ENCODE measurements at places on chromosomes 7 and 10. TPM values are rescaled to one million over a fixed set of nuclear protein-coding genes. Genes with fewer than 3 reads are reported as not detected.

DNA sequence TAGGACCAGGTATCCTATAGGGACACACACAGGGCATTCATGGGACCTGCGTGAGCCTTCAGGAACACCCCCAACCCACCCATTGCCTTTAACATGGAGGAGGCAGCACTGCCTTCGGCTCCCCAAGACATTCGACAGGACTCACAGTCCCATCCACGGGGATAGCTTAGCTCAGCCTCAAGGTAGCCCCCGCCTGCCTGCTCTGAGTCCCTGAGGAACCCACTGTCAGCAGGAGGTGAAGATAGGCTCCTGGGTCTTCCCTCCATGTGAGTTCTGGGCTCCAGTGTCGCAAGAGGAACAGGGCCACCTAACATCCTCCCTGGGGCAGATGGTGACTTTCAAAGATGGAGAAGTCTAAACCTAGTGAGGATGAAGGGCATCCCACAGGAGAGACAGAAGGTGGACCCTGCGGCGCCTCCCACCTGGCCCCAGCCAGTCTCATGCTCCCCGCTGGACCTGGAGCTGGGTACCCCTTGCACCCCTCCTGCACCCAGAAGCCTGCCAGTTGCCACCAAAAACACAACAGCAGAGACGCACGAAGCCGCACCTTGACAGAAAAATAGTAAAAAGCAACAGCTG, 4.9 kb upstream of the ADIRF start:
- no peak overlapping the region for H3K27ac ChIP-seq
- no peak overlapping the region for H3K4me3 ChIP-seq
- H3K27me3 ChIP-seq = no peaks in the 10 kb centered on the region
- no peaks in the 10 kb centered on the region for H3K36me3 ChIP-seq

- no peaks in the 10 kb centered on the region for H3K27me3 ChIP-seq
- H3K27ac ChIP-seq = no peak overlapping the region
- peaks cover 19% of the 10 kb centered on the region for H3K4me1 ChIP-seq
- no peak for DNase-seq
These were observed 190.0 kb downstream of the CFTR start for GRCh38 chr7:117669818-117670217.

- peaks cover 14% of the 10 kb centered on the region for H3K27me3 ChIP-seq
- H3K4me1 ChIP-seq = peaks cover 7% of the 10 kb centered on the region
- H3K27ac ChIP-seq = no peak overlapping the region
- no peak overlapping the region for H3K4me3 ChIP-seq
- DNase-seq = no peak
These were observed 7.1 kb downstream of the MMRN2 start for GRCh38 chr10:86950349-86950748.

DNA sequence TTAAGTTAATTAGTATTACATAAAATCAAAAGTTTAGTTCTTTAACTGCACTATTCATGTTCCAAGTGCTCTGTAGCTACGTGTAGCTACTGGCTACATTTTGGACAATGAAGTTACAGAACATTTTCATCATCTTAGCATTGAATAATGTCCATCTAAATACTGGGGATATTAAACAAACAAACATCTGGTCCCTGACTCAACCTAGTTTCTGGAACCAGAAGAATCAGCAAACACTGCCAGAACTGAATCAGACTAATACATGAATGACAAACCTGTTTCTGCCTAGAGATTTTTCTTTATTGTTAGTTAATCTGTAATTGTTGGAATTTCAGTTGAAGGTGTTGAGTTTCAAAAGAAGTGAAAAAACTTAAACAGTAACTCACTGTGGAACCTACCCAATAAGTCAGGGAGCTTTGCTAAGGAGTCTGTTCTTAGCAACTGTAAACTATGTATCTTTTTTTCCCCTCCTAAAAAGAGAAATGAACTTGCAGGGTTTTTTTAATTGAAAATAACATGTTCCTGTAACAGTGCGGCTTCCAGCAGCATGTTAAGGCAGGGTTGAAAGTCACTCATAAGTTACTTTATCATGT, 58.3 kb downstream of the CDK13 start:
- H3K4me1 ChIP-seq = peaks cover 2% of the 10 kb centered on the region
- DNase-seq = peak; percentile 89
- peaks cover 7% of the 10 kb centered on the region for H3K36me3 ChIP-seq

- no peak overlapping the region for H3K27ac ChIP-seq
- no peaks in the 10 kb centered on the region for H3K4me1 ChIP-seq
- H3K4me3 ChIP-seq = no peak overlapping the region
- peak; percentile 29 for DNase-seq
These were observed 104.4 kb upstream of the FGFR2 start for GRCh38 chr10:121702351-121703320.

GRCh38 chr10:10110844-10111490, 906.7 kb upstream of the CELF2 start:
- DNase-seq = no peak
- H3K4me3 ChIP-seq = no peak overlapping the region
- H3K27me3 ChIP-seq = no peaks in the 10 kb centered on the region
- no peaks in the 10 kb centered on the region for H3K4me1 ChIP-seq
- H3K36me3 ChIP-seq = no peaks in the 10 kb centered on the region

GRCh38 chr10:96507044-96507443, 6.7 kb downstream of the TLL2 start:
- H3K4me3 ChIP-seq = no peak overlapping the region
- no peaks in the 10 kb centered on the region for H3K4me1 ChIP-seq
- no peak for DNase-seq
- peaks cover 24% of the 10 kb centered on the region for H3K27me3 ChIP-seq

- H3K27me3 ChIP-seq = no peaks in the 10 kb centered on the region
- H3K36me3 ChIP-seq = no peaks in the 10 kb centered on the region
- no peak for DNase-seq
- H3K4me1 ChIP-seq = no peaks in the 10 kb centered on the region
- no peak overlapping the region for H3K27ac ChIP-seq
- no peak overlapping the region for H3K4me3 ChIP-seq
These were observed 193.1 kb downstream of the WDR37 start for GRCh38 chr10:1249142-1249920.

DNA sequence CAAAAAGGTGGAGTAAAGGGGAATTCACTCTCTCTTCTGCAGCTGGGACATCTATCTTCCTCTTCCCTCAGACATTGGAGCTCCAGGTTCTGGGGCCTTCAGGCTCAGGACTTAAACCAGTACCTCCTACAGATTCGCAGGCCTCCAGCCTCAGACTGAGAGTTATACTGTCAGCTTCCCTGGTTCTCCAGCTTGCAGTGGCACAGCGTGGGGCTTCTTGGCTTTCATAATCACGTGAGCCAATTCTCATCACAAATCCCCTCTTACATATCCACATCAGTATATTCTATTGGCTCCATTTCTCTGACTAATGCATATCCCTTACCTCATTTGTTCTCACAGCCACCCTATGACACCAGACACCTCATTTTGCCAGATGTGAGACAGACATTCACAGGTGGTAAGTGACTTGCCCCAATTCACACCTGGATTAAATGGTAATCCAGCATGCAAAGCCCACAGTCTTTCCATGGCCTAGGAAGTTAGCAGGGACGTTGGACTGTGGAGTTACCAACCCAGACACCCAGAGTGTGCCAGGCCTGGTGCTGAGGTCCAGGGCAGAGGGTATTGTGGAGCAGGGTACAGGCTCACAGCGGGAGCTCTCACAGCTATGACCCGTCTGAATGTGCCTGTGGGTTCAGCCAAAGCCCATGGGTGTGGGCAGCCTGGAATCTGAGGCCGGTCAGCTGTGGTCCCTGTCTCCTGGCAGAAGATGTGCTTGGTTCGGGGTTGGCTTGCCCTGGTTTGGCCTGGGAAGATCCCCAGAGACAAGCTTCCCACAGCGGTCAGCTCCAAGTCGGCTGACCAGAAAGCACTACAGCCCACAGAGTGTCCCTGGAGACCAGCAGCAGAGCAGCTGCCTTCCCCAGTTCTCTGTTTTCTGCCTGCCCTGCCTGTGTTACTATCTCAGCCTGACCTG, 18.4 kb upstream of the ZCCHC24 start:
- H3K4me1 ChIP-seq = peaks cover 11% of the 10 kb centered on the region
- no peaks in the 10 kb centered on the region for H3K36me3 ChIP-seq
- no peak overlapping the region for H3K4me3 ChIP-seq
- H3K27ac ChIP-seq = no peak overlapping the region
- DNase-seq = no peak

DNA sequence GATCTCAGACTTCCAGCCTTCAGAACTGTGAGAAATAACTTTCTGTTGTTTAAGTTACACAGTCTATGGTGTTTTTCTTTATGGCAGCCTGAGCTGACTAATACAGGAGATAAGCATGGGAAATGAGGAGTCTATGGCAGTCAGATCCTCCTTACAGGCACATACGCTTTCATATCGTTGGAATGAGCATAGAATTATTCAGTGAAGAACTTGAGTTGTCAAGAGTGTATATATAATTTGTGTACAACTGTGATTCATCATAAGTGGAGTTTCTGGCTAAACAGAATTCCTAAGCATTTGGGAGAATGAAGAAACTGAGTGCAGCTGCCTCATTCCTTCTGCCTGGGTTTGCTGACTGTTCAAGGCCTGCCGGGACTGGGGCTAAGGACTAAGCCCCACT, 516.7 kb downstream of the ADRA2A start:
- no peaks in the 10 kb centered on the region for H3K27me3 ChIP-seq
- H3K4me3 ChIP-seq = no peak overlapping the region
- no peak for DNase-seq
- no peak overlapping the region for H3K27ac ChIP-seq
- no peaks in the 10 kb centered on the region for H3K4me1 ChIP-seq

- H3K36me3 ChIP-seq = no peaks in the 10 kb centered on the region
- no peaks in the 10 kb centered on the region for H3K4me1 ChIP-seq
- no peaks in the 10 kb centered on the region for H3K27me3 ChIP-seq
- H3K27ac ChIP-seq = no peak overlapping the region
- DNase-seq = no peak
- H3K4me3 ChIP-seq = no peak overlapping the region
These were observed 370.8 kb downstream of the EXOC4 start for GRCh38 chr7:133623721-133624120.

GRCh38 chr10:62335326-62335725, 38.8 kb upstream of the ZNF365 start:
- no peaks in the 10 kb centered on the region for H3K27me3 ChIP-seq
- no peaks in the 10 kb centered on the region for H3K4me1 ChIP-seq

- no peak overlapping the region for H3K4me3 ChIP-seq
- no peak for DNase-seq
- peaks cover 4% of the 10 kb centered on the region for H3K4me1 ChIP-seq
- H3K27me3 ChIP-seq = no peaks in the 10 kb centered on the region
- no peaks in the 10 kb centered on the region for H3K36me3 ChIP-seq
These were observed 5.0 kb downstream of the SEPTIN7 start for GRCh38 chr7:35805876-35806275.

DNA sequence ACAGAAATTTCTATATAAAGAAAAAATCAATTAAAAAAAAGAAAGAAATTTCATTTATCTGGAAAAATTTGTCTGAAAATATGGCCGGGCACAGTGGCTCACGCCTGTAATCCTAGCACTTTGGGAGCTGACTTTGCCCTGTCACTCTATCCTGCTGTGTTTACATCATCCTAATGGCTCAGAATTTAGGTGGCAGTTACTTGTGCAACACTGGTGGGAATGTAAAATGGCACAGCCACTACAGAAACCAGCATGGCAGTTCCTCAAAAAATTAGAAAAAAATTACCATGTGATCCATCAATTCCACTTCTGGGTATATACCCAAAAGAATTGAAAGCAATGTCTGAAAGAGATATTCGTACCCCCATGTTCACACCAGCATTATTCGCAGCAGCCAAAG, 405.2 kb upstream of the AUTS2 start:
- no peak for DNase-seq
- H3K4me1 ChIP-seq = no peaks in the 10 kb centered on the region
- no peaks in the 10 kb centered on the region for H3K36me3 ChIP-seq
- H3K27me3 ChIP-seq = no peaks in the 10 kb centered on the region
- H3K27ac ChIP-seq = no peak overlapping the region

DNA sequence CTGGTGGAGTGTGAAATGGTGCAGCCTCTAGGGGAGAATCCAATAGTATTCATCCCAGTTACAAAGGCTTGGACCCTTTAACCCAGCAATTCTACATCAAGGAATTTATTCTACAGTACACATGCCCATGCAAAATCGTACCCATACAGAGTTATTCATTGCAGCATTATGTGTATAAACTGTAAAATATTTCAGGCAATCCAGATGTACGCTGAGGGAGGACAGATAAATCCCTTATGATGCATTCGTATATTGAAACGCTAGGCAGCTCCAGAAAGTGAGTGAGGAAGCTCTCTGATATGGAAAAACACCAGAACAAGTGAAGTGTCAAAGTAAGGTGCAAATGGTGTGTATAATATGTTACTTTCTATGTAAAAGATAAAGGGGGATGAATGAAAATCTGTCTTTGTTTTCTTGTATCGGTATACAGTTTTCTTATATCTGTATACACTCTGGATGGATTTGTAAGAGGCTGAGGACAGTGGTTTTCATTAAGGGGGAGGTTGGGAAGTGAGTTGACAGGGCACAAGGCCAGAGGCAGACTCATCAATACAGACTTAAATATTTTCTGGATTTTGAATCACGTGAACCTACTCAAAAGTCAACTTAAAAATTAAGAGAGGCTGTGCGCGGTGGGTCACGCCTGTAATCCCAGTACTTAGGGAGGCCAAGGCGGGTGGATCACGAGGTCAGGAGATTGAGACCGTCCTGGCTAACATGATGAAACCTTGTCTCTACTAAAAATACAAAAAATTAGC, 17.1 kb downstream of the VWA2 start:
- H3K4me3 ChIP-seq = no peak overlapping the region
- no peaks in the 10 kb centered on the region for H3K36me3 ChIP-seq
- H3K27me3 ChIP-seq = peaks cover 10% of the 10 kb centered on the region
- DNase-seq = no peak
- H3K4me1 ChIP-seq = no peaks in the 10 kb centered on the region

HOGA1 gene
- total RNA-seq = 0.36 TPM

ADK gene
- 50.8 TPM for total RNA-seq

SPOCK2 gene
- not detected for total RNA-seq

GCK gene
- total RNA-seq = 0.18 TPM

CDC14C gene
- total RNA-seq = under 0.01 TPM

AZGP1 gene
- not detected for total RNA-seq

TAS2R5 gene
- 0.36 TPM for total RNA-seq

All from IMR-90 (cell line).